ENCODE measurements at places on chromosomes 6 and 20. TPM values are rescaled to one million over a fixed set of nuclear protein-coding genes. Genes with fewer than 3 reads are reported as not detected.

DNA sequence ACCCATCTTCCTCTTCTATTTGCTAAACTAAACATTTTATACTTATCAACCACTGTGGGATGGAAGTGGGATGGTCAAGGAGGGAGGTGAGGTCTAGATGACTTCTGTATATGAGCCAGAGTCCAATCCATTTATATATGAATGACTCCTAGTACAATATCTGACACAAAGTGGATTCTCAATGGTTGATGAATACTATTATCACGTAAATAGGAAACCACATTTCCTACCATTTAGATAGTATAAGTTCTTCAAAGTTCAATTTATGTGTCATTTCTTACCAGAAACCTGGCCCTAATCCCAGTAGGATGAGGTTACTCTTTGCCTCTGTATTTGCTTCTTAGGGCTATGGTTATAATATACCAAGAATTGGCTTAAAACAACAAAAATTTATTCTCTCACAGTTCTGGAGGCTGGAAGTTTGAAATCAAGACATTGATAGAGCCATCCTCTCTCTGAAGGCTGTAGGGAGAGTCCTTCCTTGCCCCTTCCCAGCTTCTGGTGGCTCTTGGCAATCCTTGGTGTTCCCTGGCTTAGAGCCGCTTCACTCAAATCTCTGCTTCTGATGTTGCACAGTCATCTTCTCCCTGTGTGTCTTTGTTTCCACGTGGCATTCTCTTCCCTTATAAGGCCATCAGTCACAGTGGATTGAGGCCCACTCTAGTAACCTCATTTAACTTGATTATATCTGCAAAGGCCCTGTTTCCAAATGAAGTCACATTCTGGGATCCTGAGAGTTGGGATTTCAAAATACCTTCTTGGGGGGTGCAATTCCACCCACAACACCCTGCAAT lies 41.0 kb upstream of the RAB23 start:
- DNase-seq, result no peak

DNA sequence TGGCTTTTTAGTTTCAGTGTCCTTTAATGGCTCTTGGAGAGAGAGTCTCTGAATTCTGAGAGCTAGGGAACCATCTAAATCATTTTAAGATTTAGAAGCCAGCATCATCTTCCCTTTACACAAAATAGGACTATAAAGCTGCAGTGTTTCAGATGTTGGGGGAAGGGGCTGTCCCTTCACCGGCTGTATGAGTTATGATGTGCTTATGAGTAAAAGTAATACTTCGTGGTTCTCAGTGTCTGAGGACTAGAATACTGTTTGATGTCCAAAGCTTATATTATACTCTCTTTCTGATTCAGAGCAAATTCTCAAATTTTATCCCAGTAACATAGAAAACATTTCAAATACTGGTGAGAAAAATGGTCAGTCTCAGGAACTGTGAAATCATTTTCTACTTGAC lies 63.5 kb upstream of the FAM8A1 start:
- DNase-seq, result no peak

- DNase-seq, result no peak
Observed at GRCh38 chr6:155485756-155486155, 30.1 kb upstream of the NOX3 start.

DNA sequence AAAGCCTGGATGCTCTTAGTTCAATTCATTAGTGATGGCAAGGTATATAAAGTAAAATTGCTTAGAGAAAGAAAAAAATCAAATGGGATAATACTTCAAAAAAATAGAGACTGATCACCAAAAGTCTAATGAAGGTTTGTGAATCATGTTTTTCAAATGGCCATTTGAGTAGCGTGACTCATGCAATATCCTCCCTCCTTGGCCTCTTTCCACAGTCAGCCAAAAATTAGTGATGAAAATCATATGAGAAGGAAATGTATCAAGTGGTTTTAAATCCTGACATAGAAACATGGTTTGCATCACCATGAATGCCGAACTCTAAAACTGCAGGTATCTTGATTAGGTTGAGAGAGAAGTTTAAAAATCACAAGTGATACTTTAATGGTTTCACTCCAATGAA lies 1.2 kb upstream of the COL19A1 start:
- DNase-seq, result no peak

GRCh38 chr6:20202324-20202658 lies 10.0 kb downstream of the MBOAT1 start:
- no peak for DNase-seq

- no peak for DNase-seq
Observed at GRCh38 chr20:22974354-22974753, 60.8 kb upstream of the SSTR4 start.

- no peak for DNase-seq
Observed at GRCh38 chr6:48098923-48099322, 12.1 kb downstream of the PTCHD4 start.

DNA sequence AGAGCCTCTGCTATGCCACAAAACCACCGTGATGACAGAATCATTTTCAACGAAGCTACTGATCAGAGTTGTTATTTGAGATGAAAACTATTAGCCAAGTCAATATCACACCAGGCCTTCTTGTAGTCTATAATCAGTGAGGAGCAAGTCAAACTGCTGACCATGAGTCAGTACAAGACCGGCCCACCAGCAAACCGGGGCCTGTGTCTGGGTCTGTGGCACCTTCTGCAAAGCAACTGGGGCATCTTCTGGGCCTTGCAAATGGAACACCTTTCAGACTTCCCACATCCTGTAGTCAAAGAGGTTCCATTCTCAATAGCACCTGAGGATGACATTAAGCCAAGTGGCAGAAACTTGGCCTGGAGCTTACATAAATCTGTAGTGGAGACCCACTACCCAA lies 38.5 kb downstream of the CPXM1 start:
- DNase-seq, result no peak

Gene TULP1
- 1.7 TPM for polyA plus RNA-seq

Gene HLA-DMA
- polyA plus RNA-seq, result 14.7 TPM

Gene WDR46
- polyA plus RNA-seq, result 59.7 TPM

Gene MUC21
- not detected for polyA plus RNA-seq

Gene MANEA
- 28.1 TPM for polyA plus RNA-seq

All from left kidney (tissue), 8 donors.